Mesothelial cell of epicardium (in vitro differentiated cells): ENCODE measurements at places on chromosomes 7 and 10. TPM values are rescaled to one million over a fixed set of nuclear protein-coding genes. Genes with fewer than 3 reads are reported as not detected.
A peak's percentile ranks its signal among the peaks of the same experiment; 100 is the strongest.

CNOT4 gene
- total RNA-seq = 33.4 to 36.9 TPM (median 36.5 TPM) in 3 replicates

DNA sequence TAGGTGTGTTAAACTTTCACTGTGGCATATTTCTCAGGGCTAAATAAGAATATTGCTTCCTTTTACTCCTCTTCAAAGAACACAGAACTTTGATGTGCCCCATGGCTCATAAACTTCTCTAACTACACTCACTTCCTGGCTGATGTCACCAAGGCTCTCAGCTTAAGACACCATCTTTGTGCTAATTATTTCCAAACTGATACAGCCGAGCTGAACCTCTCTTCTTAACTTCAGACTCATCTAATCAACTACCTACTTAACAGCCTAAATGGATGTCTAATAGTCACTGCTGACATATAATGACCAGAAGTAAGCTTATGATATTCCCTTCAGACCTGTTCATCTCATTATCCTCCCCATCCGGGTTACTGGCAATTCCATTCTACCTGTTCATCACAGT lies 3.6 kb downstream of the C10orf67 start:
- no peak for DNase-seq
- H3K27ac ChIP-seq = no peak overlapping the region
- no peaks in the 10 kb centered on the region for H3K36me3 ChIP-seq
- peaks cover 15% of the 10 kb centered on the region for H3K4me1 ChIP-seq
- H3K27me3 ChIP-seq = peaks cover 40% of the 10 kb centered on the region

- peaks cover 23% of the 10 kb centered on the region for H3K36me3 ChIP-seq
- no peaks in the 10 kb centered on the region for H3K27me3 ChIP-seq
- H3K4me1 ChIP-seq = peaks cover 39% of the 10 kb centered on the region
- H3K27ac ChIP-seq = peak overlapping the region; percentile 84
- no peak overlapping the region for H3K4me3 ChIP-seq
Observed at GRCh38 chr7:47379629-47380324, 202.1 kb downstream of the TNS3 start.

- H3K4me1 ChIP-seq = no peaks in the 10 kb centered on the region
- H3K36me3 ChIP-seq = no peaks in the 10 kb centered on the region
- H3K27ac ChIP-seq = no peak overlapping the region
- H3K27me3 ChIP-seq = peaks cover 50% of the 10 kb centered on the region
- no peak for DNase-seq
Observed at GRCh38 chr7:8566016-8566415, 132.6 kb downstream of the NXPH1 start.

DNA sequence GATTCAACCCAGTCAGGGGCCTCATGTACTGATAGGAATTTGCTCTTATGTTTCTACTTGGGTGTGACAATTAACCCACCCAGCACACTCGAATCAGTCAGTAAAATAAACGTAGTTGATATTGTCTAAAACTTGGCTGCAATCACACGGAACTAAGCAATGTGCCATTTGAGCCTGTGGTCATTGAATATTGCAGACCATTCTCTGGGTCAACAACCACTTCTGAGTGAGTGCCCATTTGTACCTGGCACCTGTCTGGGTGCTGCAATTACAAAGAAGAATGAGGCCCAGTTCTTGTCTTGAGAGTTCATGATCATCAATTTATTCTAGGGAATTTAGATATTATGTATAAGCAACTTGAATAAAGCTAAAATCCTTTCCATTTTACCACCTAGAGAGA lies 29.8 kb downstream of the NPY start:
- no peak overlapping the region for H3K4me3 ChIP-seq
- peaks cover 6% of the 10 kb centered on the region for H3K4me1 ChIP-seq
- H3K27me3 ChIP-seq = peaks cover 7% of the 10 kb centered on the region
- no peak overlapping the region for H3K27ac ChIP-seq
